ENCODE measurements at places on chromosomes 12 and 14.

DNA sequence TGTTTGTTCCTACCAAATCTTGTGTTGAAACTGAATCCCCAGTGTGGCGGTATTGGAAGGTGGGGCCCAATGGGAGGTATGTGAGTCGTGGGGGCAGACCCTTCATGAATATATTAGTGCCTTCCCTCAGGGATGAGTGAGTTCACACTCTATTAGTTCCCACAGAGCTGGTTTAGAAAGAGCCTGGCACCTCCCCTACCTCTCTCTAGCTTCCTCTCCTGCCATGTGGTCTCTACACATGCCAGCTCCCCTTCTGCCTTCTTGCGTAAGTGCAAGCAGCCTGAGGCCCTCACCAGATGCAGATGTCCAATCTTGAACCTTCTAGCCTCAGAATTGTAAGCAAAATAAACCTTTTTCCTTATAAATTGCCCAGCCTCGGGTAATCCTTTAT, 105.8 kb downstream of the SPTSSA start:
- no peaks in the 10 kb centered on the region for H3K27me3 ChIP-seq
- H3K36me3 ChIP-seq = no peaks in the 10 kb centered on the region
- no peak overlapping the region for H3K4me3 ChIP-seq
- H3K27ac ChIP-seq = peak overlapping the region; percentile 42

DNA sequence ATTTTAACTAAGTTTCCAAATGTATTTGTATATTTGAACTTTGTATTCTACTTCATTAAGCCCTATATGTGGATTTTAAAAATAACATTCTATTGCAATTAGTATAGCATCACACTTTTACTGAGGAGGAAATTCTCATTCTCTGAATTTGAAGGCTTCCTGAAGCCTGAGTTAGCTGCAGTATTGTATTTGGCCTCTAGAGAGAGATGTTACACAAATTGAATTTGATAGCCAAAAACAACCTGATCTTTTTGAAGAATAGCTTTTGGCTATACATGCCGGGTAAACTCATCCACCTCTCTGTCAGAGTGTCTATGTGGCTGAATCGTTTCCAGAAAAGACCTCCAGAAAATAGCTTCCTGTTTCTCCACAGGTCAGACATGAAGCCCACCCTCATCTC, 316.5 kb upstream of the OR4E1 start:
- H3K36me3 ChIP-seq = no peaks in the 10 kb centered on the region
- no peaks in the 10 kb centered on the region for H3K4me1 ChIP-seq
- H3K27me3 ChIP-seq = no peaks in the 10 kb centered on the region
- DNase-seq = no peak

GRCh38 chr14:61625165-61625564, 70.1 kb upstream of the HIF1A start:
- H3K4me3 ChIP-seq = no peak overlapping the region
- DNase-seq = no peak
- no peak overlapping the region for H3K27ac ChIP-seq
- no peaks in the 10 kb centered on the region for H3K4me1 ChIP-seq
- H3K36me3 ChIP-seq = no peaks in the 10 kb centered on the region

GRCh38 chr14:34460295-34460694, 1.7 kb downstream of the SPTSSA start:
- H3K4me3 ChIP-seq = no peak overlapping the region
- no peak overlapping the region for H3K27ac ChIP-seq
- peaks cover 14% of the 10 kb centered on the region for H3K36me3 ChIP-seq
- peaks cover 28% of the 10 kb centered on the region for H3K4me1 ChIP-seq
- H3K27me3 ChIP-seq = no peaks in the 10 kb centered on the region

- no peak for DNase-seq
- H3K4me1 ChIP-seq = no peaks in the 10 kb centered on the region
- H3K36me3 ChIP-seq = no peaks in the 10 kb centered on the region
- no peak overlapping the region for H3K27ac ChIP-seq
- H3K27me3 ChIP-seq = no peaks in the 10 kb centered on the region
These were observed 248.3 kb downstream of the PHLDA1 start for GRCh38 chr12:75783093-75783877.

DNA sequence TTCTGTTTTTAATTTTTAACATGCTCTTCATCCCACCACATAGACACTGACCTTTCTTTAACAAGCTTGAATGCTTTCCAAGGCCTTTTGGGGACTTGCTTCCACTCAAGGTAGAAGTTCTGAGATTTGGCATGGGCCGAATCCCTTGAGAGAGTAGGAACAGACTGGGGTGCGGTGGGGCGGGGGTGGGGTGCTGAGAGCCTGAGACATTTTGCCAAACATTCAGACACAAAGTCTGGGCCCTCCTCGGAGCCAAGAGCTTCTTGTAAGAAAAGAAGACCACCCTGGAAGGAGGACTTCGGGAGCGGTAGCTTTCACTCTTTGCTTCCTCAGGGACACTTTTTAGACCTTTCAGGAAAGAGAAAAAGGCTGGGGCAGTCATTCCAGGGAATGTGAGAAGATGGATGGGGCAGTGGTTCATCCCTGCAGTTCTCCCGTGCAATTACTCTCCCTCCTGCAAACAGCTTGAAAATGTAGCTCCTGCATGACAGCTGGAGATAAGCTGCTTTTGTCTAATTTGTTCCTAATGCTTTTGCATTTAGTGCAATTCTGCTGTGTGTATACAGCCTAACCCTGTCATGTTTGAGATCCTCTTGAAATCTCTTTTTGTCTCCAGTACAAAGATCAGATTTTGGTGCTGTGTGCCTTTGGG, 16.3 kb upstream of the MYO1H start:
- no peaks in the 10 kb centered on the region for H3K36me3 ChIP-seq
- no peak overlapping the region for H3K27ac ChIP-seq
- H3K27me3 ChIP-seq = no peaks in the 10 kb centered on the region
- H3K4me3 ChIP-seq = no peak overlapping the region
- no peak for DNase-seq

- H3K27ac ChIP-seq = no peak overlapping the region
- H3K4me1 ChIP-seq = no peaks in the 10 kb centered on the region
- no peaks in the 10 kb centered on the region for H3K27me3 ChIP-seq
- DNase-seq = no peak
- H3K36me3 ChIP-seq = no peaks in the 10 kb centered on the region
- H3K4me3 ChIP-seq = no peak overlapping the region
These were observed 64.4 kb downstream of the TGFB3 start for GRCh38 chr14:75917322-75917945.

DNA sequence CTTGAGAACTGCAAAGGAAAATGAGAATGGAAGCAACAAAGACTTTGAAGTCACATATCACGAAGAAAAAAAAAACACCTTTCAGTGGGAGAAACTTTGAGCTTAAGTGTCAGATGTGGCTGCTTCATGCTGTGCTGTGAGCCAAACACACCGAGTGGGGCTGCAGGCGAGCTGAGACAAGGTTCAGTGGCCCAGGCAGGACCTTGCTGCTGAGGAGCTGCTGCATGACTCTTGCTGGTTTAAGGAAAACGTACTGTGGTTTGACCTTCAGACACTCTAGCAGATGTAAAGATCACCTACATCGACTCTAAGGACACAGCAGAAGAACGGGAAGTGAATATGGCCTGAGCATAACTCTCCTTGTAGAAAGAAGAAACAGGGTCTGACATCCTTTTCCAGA, 118.1 kb upstream of the OR4E1 start:
- no peak for DNase-seq
- H3K27ac ChIP-seq = no peak overlapping the region
- no peaks in the 10 kb centered on the region for H3K36me3 ChIP-seq
- no peaks in the 10 kb centered on the region for H3K27me3 ChIP-seq

GRCh38 chr14:75147423-75148071, 20.7 kb upstream of the NEK9 start:
- H3K36me3 ChIP-seq = peaks cover 10% of the 10 kb centered on the region
- H3K4me1 ChIP-seq = peaks cover 86% of the 10 kb centered on the region
- H3K27ac ChIP-seq = peak overlapping the region; percentile 82
- peak; percentile 78 for DNase-seq

DNA sequence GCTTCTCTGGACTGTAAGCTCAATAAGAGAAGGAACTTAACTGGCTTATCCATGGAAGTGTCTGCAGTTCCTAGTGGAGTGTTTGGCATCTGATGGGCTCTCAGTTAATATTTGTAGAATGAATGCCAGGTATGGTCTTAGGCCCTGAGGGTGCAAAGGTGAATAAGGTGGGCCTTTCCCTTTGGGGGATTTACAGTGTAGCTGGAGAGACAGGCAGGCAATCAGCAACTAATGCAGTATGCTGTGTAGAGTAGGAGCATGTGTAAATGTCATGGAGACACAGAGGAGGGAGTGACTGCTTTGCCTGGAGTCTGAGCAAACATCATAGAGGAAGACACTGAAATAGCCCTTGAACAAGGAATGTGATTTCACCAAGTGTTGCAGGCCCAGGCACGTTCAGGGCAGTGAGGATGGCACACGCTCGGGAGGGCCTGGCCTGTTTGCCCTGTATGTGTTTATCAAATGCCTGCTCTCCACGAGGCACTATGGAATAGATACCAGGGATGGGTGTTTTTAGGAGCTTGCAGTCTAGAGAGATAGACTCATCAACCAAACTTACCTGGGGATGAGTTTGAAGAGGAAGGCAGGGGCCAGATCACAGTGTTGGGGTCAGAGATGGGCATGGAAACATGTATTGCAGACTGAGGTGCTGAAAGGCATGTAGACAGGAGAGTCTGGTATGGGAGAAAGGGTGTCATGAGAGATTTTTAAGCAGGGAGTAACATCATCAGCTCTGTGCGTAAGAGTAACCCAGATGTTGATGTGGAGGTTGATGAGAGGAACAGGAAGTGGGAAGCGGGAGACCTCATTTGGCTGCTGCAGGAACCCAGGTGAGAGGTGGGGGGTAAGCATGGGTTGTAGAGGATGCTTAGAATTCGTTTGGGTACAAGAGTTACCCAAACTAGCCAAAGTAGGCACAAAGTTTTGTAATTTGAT, 54.1 kb downstream of the PLXNC1 start:
- no peak overlapping the region for H3K27ac ChIP-seq
- no peak overlapping the region for H3K4me3 ChIP-seq
- H3K4me1 ChIP-seq = peaks cover 12% of the 10 kb centered on the region
- H3K36me3 ChIP-seq = no peaks in the 10 kb centered on the region

DNA sequence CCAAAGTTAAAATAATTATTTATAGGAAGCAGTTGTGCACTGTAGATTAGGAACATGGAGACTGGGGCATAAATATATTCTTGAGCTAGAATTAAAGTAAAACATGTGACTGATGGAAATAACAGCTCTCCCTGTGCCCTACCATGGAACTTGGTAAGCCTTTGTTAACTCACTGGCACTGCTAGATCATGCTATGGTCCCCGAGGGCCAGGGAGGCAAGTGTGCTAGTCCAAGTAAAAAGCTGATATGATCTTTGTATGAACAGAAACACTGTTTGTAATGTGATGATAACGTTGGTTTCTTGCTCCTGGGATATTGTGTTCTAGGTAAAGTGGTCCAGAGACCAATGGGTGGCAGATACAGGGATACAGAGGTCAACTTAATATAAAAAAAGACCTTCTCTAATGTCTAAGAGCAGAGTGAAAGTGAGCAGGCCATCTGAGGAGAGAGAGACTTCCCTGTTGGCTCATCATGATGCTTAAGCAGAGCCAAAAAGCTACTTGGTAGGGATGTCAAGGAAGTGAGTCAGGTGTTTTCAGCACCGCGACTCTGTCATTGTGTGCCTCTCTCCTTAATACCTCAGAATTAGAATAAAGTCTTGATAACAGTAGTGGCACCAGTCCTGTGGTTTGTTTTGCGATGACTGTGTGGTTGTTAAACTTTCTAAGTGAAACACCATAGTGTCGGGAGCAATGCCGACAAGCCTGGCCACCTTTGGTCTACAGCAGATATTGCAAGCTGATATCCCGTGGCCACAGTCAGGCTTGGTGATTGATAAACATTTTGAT, 27.6 kb downstream of the BICD1 start:
- H3K27me3 ChIP-seq = no peaks in the 10 kb centered on the region
- DNase-seq = no peak
- H3K27ac ChIP-seq = no peak overlapping the region
- no peaks in the 10 kb centered on the region for H3K36me3 ChIP-seq

GRCh38 chr12:46154221-46154985, 114.4 kb downstream of the SLC38A1 start:
- H3K27ac ChIP-seq = no peak overlapping the region
- DNase-seq = no peak
- H3K4me1 ChIP-seq = no peaks in the 10 kb centered on the region
- H3K4me3 ChIP-seq = no peak overlapping the region
- no peaks in the 10 kb centered on the region for H3K27me3 ChIP-seq

DNA sequence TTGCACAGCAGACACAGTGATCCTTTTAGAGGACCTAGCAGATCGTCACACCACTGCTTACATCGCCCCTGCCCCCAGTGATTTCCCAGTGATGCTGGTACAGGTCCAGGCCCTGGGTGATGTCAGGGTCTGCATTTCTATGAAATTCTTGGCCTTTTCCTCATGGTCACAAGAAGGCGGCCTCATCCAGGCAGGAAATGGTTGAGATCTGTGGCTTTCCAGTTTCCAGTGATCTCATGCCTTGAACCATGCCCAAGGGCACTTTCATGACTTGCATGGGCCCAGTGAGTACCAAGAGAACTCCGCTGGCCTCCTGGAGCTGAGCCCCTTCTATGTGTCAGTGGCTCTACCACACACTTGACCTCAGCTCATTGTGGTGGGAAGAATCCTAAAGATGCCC, 41.9 kb upstream of the BDKRB2 start:
- H3K4me1 ChIP-seq = no peaks in the 10 kb centered on the region
- H3K27ac ChIP-seq = no peak overlapping the region
- no peak overlapping the region for H3K4me3 ChIP-seq

GRCh38 chr12:83997423-83997822, 915.2 kb downstream of the SLC6A15 start:
- no peak overlapping the region for H3K4me3 ChIP-seq
- H3K4me1 ChIP-seq = no peaks in the 10 kb centered on the region
- H3K27ac ChIP-seq = no peak overlapping the region
- H3K27me3 ChIP-seq = no peaks in the 10 kb centered on the region
- H3K36me3 ChIP-seq = no peaks in the 10 kb centered on the region
- no peak for DNase-seq

DNA sequence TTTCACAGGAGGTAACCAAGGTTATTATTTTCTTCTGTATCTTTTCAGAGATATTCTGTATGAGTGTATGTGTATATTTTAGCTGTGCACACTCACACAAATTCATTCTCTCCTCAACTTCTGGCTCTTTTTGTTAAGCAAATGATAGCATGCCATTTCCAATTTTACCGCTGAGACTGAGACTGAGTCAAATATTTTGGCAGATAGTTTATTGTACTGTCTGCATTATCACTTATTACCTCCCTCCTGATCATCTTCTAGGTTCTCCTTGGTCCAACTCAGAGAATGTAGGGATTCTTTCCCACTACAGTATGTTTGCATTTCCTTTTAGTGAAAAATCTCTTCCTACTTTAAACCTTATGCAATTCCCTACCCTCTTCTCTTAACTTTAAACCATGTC, 33.3 kb downstream of the DACT1 start:
- H3K36me3 ChIP-seq = no peaks in the 10 kb centered on the region
- H3K27ac ChIP-seq = no peak overlapping the region
- DNase-seq = no peak
- no peak overlapping the region for H3K4me3 ChIP-seq
- H3K27me3 ChIP-seq = no peaks in the 10 kb centered on the region

GRCh38 chr12:96078231-96079135, 43.1 kb upstream of the LTA4H start:
- no peaks in the 10 kb centered on the region for H3K4me1 ChIP-seq
- H3K27me3 ChIP-seq = no peaks in the 10 kb centered on the region
- no peaks in the 10 kb centered on the region for H3K36me3 ChIP-seq
